ENCODE measurements at places on chromosomes 7 and 10.
A peak's percentile ranks its signal among the peaks of the same experiment; 100 is the strongest.

DNA sequence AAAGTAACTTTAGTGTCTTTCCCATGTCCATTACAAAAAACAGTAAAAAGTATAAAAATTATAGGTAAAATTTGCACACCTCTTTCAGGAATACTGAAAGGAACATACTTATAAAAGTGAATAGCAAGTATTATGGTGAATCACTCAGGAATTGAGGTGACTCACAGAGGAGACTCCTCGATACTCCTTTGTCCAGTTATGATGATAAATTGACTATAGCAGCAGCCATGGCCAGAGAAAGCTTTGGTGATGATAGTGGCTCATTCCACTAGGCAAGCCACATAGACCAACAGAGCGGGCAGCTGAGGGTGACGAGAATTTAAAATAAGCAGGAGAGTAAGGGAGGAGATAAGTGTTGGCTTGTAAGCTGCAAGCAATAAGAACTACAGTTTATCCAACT, 1231.1 kb upstream of the CELF2 start:
- no peak for DNase-seq

DNA sequence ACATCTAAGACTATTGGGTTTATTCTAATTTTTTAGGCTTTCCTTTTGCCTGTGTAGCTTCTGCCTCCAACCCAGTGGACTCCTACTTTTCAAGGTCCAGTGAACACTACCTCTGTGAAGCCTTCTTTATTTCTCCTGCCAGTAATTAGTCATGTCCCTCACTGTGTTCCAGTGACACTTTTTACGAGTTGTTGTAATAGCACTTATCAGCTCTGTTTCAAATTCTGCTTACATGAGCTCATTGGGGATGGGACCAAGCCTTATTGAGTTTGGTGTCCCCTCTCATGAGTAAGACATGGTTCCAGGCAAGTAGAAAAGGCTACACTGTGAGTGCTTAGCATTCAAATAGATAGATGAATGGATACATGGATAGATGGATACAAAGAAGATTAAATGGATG, 184.6 kb downstream of the HIBADH start:
- no peak for DNase-seq

DNA sequence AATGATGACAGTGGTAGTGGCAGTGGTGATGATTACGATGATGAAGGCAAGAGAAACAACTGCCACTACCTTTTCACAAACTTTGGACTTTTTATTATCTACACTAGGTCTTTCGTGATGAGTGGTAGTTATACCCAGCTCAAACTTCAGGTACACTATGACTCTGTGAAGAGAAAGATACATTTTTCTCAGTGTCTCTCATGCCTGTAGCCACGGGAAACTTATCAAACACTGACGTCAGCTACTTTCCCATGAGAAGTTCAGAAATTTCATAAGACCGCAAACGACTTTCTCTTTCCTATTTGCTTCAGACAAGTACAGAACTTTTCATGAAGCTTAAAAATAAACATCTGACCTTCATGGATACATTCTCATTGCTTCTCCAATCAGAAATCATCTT, 57.0 kb downstream of the CALD1 start:
- DNase-seq, result no peak

DNA sequence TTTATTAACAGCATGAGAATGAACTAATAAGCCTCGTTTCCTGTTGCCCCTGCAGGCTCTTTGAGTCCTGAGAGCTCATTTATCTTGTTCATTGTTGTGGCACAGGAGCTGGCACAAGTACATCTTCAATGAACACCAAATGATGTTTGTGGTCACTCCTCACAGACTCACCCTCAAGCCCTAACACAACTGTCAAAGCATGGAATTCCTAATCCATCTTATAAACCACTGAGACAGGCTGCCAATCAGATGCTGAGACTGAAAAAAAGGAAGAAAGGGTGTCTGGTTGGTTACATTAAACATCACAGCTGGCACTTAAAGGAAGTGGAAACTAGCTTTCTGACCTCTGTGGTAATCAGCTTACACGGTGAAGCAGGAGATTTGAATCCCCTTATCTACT, 7.7 kb upstream of the CCDC172 start:
- no peak for DNase-seq

GRCh38 chr10:30493609-30494530, 59.9 kb downstream of the MAP3K8 start:
- no peak for DNase-seq

- no peak for DNase-seq
Measured at GRCh38 chr7:125316466-125316865, 386.8 kb upstream of the POT1 start.

DNA sequence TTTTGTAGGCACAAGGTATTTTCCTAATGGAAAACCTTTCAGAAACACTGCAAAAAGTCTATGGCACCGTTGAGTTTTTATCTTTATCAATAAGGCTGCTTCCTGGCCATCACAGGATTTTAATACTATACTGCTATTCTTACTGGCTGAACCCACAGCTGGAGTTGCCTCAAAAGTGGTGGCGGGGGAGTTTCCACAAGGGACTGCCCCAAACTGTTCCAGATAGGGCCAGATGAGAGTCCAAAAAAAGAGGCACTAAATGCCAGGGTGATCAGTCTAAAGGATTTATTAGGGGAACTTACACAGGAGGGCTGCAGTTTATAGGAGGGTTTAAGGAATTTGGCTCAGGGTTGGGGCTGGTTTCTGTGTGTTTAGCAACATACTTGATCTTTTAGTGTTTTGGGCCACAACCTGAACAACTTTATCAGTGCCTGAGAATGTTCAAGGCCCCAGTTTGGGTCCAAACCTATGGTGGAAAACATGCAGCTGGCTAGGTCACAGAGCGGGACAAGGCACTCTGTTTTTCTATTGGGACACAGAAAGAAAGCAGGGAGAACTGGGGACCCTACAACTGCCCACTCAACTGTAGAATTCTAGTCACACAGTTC, 41.4 kb downstream of the STAM start:
- DNase-seq, result peak; percentile 43

DNA sequence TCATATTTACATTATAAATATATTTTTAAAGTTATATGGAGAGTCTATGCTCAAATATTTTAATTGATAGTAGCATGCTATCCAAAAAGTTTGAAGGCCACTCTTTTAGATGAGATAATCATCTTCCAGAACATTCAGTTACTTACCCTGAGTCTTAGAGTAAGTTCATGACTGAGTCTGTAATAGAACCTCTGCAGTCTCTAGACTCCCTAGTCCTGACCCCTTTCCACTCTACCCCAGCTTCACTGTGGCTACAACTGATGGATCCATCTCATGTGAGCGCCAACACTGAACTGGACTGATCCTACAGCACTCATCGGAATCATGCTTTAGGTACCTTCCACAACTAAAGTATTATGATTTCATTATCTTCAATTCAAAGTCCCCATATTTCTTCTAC, 10.1 kb downstream of the HACD1 start:
- DNase-seq, result no peak

DNA sequence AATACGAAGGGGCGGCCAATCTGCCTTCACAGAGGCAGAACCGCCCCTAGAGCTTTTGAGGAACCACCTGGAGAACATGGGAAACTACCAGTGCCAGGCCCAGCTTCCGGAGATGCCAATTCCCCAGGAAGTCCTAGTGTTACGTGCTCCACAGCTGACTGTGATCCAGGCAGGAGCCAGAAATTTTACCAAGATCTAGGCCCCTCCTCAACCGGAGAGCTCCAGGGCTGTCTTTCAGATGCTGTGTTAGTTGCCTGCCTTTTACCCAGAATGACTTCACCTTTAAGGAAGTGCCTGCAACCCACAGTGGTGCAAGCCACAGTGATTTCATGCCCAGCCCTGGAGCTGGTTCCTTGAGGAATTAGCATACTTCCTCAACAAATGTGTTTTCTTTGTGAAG, 62.9 kb downstream of the ELMO1 start:
- no peak for DNase-seq

DNA sequence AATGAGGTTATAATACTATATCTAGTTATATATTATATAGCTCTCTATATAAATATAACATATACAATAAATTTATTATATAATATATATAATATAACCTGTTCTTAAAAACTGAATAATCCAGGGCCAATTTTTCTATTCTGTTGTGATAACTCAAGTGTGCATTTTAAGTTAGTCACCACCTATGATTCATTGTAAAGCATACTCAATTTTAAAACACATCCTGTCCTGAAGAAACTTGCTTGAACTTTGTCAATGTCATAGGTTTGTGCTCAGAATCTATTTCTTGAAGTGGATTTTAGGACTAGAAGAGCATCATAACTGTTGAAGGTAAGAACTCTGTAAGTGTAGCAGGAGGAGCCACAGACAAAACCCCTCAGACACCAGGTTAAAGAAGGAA, 1209.8 kb downstream of the REEP3 start:
- DNase-seq, result no peak

GRCh38 chr7:34260279-34260678, 354.9 kb downstream of the BMPER start:
- no peak for DNase-seq

GRCh38 chr10:1600861-1601260, 136.5 kb downstream of the ADARB2 start:
- DNase-seq, result no peak

DNA sequence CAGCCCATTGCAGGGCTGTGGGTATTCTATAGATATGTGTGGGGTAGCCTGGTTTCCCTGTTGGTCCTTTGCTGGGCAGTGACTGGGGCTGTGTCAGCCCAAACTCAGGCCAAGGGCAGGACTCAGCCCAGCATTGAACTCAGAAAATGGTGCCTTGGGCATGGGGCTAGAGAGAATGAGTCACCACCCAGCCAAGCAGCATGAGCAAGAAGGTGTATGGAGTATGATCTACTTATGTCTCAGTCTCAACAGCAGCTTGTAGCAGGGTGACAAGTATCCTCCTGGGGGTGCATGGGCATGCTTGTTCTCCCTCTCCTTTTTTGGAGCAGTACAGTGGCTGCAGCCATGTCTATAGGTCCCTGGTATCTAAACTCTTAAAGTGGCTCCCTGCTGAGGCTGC, 32.0 kb downstream of the STK31 start:
- DNase-seq, result no peak

- DNase-seq, result no peak
Measured at GRCh38 chr10:124627866-124628675, 116.1 kb downstream of the FAM53B start.

GRCh38 chr10:129030996-129031843, 435.8 kb upstream of the MGMT start:
- peak; percentile 73 for DNase-seq

All from stimulated activated CD8-positive, alpha-beta memory T cell treated with anti-CD3 and anti-CD28 coated beads, Interleukin-4, amount 100 ng/mL, for 48 hours (primary cell).